ENCODE measurements at places on chromosomes 3 and 15. TPM values are rescaled to one million over a fixed set of nuclear protein-coding genes. Genes with fewer than 3 reads are reported as not detected.

DNA sequence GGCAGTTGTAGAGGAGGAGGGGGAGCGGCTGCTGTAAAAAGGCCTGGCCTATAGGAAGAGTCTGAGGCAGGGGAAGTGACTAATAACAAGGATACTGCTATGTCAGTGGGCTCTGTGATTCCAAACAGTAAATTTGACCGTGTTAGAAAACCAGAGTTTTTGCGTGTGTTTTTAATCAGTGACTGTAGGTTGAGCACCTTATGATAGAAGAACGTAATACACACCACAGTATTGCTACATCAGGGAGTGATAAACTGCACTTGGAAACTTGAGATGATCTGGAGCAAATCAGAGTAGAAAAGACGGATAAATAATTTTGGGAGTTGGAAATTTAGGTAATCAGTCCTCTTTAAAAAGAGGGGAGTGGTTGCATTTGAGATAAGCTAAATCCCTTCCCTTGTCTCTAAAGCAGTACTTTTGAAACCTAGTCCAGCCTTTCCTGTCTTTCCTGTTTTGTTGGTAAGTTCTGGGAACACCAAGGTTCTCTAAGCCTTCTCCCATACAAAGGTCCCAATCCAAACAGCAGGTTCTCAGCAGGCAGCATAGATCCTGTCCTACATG, 130.5 kb upstream of the NR2E3 start:
- H3K4me1 ChIP-seq: peaks cover 17% of the 10 kb centered on the region
- no peak for DNase-seq
- no peak overlapping the region for H3K4me3 ChIP-seq

DNA sequence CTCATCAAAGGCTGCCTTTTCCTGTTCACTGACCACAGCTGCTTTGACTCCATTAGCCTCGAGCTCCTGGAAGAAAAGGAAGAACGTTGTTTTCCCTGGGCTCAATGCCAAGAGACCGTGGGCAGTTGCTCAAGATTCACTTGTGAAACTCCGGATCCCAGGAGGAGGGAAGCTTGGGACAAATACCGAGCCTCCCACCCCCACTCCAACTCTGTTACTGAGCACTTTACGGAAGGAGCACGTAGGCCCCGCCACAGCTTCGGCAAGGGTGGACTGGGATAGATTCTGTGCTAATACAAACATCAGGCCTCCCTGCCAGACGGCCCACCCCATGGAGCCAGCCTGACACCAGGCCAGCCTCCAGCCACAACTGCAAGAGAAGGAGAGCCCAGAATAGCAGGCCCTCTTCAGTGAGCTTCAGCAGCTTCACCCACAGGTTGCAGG, 10.8 kb upstream of the FANCD2 start:
- H3K27ac ChIP-seq: no peak overlapping the region
- peaks cover under 1% of the 10 kb centered on the region for H3K27me3 ChIP-seq
- H3K36me3 ChIP-seq: peaks cover 3% of the 10 kb centered on the region
- H3K4me3 ChIP-seq: no peak overlapping the region

The CELSR3 gene
- 6.9 TPM for total RNA-seq

GRCh38 chr3:159928666-159929065, 60.0 kb upstream of the IL12A start:
- no peaks in the 10 kb centered on the region for H3K4me1 ChIP-seq
- H3K27ac ChIP-seq: no peak overlapping the region
- no peaks in the 10 kb centered on the region for H3K27me3 ChIP-seq
- H3K4me3 ChIP-seq: no peak overlapping the region

All from T-helper 17 cell (primary cell).